ENCODE measurements at places on chromosomes 4 and X.

DNA sequence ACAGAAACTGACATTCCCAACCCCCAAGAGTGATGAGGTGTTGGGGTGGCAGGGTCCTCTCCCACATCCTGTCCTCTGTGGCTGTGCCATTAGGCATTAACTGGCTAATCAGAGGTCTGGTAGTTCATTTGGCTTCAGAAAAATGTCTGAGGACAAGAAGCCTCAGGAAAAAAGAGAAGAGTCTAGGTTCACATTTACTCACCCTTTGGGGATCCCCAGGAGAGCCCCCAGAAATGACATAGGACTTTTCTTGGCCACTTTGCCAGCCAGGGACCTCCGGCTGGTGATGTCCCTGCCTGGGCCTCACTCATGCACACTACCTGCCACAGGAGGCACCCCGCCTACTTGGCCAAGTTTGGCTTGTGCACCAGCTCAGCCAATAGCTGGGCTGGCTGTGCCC lies 173.0 kb downstream of the RBM46 start:
- DNase-seq: no peak

- DNase-seq: no peak
Observed at GRCh38 chr4:146269228-146269653, 54.9 kb downstream of the REELD1 start.

GRCh38 chr4:123381996-123382395 lies 14.6 kb upstream of the SPRY1 start:
- no peak for DNase-seq

DNA sequence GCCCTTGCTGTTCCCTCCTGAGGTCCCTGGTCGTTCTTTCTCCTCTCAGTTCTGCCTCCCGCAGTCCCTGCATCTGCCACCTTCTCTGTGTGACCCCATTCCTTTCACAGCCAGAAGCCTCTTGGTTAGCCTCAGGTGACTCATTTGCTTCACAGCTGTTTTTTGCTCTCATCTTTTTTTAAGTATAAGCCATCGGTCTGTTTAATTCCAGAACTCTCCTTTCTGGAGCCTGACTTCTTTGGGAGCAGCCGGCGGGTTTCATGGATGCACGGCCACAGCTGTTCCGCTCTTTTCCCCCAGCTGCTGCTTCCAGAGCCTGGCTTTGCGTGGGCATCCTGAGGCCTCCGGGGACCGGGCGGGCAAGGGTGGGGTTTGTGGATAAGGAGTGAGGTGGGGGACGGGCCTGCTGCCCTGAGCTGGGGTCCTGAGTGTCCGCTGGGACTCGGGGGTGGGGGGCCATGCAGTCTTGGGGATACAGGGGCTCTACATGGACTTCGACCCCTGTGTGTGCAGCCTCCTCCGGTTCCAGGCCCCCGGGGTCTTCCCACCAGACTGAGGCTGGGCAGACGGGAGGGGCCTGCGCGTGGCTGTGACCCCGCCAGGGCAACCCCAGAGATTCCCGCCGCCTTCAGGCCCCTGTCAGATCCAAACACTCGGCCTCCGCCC lies 46.7 kb downstream of the PCGF3 start:
- DNase-seq: no peak

- DNase-seq: no peak
Observed at GRCh38 chrX:85379174-85379907, at the start of gene POF1B. Gene POF1B (minus strand): TSS chrX:85379665. CDS start chrX:85379454, 211 bp downstream.

- peak; percentile 9 for DNase-seq
Observed at GRCh38 chrX:76428243-76429130, 977 bp downstream of the MAGEE1 start.

DNA sequence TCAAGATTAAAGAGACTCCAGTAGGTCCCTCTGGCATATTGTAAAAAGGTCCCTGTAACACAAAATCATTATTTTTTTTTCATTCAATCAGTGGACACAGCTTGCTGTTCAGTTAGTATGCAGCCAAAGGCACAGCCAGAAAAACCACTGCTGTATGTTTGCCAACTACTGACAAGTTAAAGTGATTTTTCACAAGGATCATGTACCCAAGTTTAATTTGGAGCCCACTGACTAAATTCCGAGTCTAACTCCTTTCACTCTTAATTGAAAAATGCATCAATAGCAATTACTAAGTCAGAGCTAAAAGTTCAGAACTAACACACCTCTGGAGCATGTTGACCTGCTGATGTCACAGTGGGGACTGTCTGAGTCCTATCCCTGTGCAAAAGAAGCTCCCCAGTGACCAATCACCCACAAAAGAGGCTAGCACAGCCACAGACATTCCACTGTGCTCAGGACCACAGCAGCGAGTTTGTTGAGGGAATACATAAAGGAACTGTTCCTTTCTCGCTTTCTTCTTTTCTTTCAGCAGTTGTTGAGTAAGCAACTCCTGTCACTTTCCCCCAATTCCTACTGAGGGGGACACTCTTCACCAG lies 60.4 kb downstream of the STX18 start:
- no peak for DNase-seq

DNA sequence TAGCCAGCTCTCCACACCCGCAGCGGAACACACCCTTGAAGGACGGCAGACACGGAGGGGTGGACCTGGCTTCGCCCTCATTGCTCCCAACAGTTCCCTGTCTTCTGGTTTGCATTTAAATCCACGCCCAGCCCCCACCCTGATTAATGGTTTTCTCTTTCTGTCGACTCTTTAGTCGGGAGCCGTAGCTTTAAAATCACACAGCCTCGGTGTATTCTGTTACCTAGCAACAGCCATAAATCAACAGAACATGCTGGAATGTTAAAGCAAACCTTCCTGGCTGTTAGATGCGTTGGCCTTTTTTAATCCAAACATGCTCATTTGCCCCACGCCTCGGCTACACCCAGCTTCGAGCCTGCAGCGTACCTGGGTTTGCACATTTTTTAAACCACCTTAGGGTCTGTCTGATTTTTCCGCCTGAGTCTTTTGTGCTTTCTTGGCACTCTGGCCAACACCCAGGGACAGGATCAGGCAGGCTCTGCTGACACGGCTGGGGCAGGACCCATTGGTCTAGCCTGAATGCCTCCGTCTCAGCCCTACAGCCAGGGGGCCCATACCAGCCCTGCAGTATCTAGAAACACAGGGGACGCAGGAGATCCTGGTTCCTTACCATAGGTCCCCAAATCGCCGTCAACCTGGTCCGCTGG lies 21.4 kb upstream of the PPP2R2C start:
- no peak for DNase-seq

DNA sequence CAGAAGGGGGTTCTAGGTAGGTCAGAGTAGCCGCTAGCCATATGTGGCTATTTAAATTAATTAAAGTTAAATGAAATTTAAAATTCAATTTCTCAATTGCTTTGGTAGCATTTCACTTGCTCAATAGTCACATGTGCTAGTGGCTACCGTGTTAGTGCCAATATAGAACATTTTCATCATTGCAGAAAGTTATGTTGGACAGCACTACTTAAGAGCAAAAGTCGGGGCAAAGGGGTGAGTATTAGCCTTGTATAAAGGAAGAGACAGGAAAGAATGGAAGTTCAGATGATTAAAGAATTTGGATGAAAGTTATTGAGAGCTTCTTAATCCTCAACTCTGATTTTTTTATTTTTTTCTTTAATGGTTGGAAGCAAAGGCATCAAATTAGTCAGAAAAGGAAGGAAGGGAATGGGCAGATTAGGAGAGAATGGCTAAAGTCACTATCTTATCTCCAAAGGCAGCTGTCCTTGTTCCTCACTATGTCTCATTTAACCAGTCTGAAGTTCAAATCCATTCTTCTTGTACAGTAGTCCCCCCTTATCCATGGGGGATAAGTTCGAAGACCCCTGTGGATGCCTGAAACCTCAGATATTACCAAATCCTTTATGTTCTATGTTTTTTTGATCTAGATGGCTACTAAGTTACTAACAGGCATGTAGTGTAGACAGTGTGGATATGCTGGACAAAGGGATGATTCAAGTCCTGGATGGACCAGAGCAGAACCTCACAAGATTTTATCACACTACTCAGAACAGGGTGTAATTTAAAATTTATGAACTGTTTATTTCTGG lies 22.9 kb downstream of the OCIAD1 start:
- DNase-seq: no peak

- DNase-seq: no peak
Observed at GRCh38 chr4:124523816-124524215, 188.7 kb downstream of the ANKRD50 start.

- DNase-seq: no peak
Observed at GRCh38 chrX:319579-320125, 1.1 kb upstream of the GTPBP6 start.

- DNase-seq: no peak
Observed at GRCh38 chrX:149650162-149650561, 18.6 kb upstream of the TMEM185A start.

GRCh38 chr4:25970691-25971432 lies 56.8 kb downstream of the SMIM20 start:
- DNase-seq: no peak

DNA sequence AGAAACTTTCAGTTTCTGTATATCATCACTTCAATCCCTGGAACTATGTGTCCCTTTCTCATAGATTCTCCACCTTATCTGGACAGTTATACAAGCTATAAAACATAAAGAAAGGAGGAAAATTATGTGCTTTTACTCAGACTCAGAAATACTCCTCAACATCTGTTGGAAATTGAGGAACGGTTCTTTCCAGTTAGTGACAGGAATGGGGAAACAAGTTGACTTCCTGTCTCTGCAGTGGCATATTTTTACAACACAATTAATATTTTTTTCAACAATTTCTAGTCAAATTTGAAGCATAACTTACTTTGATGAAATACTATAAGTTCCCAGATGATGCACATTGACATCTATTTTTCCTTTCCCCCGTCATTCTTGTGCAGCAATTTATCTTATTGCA lies 27.9 kb downstream of the ABHD18 start:
- no peak for DNase-seq

GRCh38 chr4:163171590-163171989 lies 4.9 kb upstream of the NAF1 start:
- DNase-seq: no peak

DNA sequence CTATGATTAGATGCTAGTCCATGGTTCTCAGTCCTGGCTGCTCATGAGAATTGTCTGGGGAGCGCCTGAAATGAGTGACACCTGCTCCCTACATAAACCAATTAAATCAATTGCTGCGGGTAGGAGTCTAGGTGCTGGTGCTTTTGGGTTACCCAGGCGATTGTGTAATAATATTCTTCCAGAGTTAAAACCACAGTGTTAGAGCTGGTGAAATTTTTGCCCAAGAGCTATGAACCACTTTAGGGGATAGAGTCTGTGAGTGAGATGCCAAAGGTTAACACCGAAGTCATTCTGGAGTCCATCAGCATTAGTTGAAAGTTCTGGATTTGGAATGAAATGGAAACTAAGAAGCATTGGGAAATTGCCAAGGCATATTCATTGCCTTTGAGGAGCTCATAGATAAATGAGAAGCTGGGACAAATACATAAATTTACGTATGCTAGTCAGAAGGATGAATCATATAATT lies 15.3 kb downstream of the PDK3 start:
- no peak for DNase-seq

- DNase-seq: no peak
Observed at GRCh38 chr4:173012608-173013007, 156.0 kb upstream of the GALNT7 start.

DNA sequence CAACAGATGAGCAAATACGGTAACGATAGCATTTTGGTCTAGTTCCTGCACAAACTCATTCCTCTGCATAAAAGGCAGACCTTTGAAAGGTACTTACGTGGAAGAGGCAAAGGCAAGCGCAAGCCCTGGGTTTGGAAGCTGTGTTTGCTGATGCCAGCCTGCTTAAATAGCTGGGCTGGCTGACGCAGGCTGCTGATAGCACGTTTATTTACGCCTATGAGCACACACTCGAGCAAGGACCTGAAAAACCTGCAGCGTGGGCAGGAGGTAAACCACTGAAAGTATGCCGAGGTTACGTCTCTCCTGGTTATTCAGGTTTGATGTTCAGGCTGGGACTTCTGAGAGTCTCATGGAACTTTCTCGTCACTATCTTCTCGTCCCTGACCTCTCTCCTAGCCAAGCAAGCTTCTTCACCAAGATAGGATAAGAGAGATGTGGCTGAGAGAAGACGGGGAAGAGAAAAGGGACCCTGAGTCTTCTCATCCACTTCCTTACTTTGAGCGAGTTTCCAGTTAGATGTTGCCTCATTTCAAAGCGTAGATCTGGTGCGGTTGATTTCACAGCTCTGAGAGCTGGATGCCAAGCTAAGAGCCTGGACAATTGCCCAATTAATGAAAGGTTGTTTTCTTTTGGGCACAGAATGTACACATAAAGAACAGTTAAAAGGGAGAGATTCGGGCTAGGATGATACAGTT lies at the start of gene HOPX:
Gene HOPX, minus strand, starts transcription at position 139 of the 695 bp plus-strand sequence. CDS start 23,480 bp downstream, outside the sequence.
- peak; percentile 78 for DNase-seq

DNA sequence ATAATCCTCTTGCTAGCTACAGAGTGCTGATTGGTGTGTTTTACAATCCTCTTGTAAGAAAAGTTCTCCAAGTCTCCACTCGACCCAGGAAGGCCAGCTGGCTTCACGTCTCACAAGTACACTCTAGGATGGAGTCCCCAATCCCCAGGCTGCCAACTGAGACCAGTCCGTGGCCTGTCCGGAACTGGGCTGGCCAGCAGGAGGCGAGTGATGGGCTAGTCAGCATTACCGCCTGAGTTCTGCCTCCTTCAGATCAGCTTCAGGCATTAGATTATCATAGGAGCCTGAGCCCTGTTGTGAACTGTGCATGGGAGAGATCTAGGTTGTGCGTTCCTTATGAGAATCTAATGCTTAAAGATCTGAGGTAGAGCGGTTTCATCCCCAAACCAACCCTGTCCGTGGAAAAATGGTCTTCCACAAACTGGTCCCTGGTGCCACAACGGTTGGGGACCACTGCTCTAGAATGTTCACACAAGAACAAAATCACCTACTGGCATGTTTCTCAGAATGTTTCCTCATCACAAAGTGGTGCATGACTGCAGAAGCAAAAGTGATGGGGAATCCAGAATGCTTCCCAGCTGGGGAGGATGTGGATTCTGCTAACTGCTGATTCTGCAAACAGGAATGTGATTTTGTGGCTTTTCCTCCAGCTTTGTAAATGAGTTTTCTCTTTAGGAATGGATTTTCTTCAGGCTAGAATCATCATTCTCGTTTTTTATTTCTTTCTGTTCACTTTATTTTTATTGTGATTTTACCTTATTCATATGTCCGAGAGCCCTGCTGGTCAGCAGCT lies 40.9 kb downstream of the SEPTIN11 start:
- DNase-seq: no peak

- no peak for DNase-seq
Observed at GRCh38 chr4:101005659-101006058, 341.7 kb downstream of the PPP3CA start.

DNA sequence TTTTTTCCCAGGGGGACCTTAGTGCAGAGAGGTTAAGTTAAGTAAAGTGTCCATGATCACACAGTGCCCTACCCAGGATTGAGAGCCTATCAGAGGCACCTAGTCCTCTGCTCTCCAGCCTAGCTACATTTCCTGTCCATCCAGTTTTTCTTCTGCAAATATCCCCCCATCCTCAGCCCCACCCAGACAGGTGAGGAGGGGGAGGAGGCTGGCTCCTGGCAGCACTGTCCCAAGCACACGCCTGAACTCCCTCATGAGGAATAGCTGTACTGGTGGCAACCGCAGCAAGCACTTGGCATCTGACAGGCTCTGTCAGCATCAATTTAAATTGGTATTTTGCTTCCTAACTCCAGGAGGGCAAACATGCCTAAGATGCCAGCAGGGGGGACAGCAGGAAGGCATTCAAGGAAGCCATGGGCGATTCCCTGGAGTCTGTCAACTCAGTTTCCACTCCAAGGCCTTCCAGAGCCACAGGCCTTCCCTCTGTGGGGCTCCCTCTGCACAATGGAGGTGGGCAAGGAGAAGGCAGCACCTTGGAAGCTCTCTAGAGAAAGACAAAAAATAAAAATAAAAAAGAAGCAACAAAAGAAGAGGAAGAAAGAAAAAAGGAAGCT lies 6.4 kb upstream of the FRMPD3 start:
- DNase-seq: no peak

- DNase-seq: no peak
Observed at GRCh38 chrX:33086886-33087285, 124.5 kb downstream of the DMD start.
